ENCODE measurements at places on chromosomes 7 and 10.

- DNase-seq = no peak
Measured at GRCh38 chr7:144436500-144436899, 33.0 kb upstream of the NOBOX start.

DNA sequence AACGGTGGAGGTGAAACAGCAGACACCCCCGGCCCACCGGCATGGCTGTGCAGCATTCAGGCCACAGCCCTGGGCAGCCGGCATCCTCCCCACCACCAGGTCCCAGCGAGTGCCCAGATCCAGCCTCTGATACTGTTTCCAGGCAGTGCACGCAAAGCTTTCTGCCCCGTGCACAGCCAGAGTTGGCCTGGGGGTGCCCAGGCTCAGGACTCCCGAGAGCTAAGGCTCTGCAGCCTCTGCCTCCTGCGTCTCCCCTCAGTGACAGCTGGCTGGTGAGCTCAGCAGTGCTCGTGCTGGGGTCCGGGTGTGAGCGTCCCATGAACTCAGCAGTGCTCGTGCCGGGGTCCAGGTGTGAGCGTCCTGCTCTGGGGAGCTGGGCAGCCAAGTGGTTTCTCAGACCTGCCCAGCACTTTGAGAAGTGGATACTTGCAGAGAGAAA lies 65.4 kb downstream of the CFAP46 start:
- DNase-seq = no peak

DNA sequence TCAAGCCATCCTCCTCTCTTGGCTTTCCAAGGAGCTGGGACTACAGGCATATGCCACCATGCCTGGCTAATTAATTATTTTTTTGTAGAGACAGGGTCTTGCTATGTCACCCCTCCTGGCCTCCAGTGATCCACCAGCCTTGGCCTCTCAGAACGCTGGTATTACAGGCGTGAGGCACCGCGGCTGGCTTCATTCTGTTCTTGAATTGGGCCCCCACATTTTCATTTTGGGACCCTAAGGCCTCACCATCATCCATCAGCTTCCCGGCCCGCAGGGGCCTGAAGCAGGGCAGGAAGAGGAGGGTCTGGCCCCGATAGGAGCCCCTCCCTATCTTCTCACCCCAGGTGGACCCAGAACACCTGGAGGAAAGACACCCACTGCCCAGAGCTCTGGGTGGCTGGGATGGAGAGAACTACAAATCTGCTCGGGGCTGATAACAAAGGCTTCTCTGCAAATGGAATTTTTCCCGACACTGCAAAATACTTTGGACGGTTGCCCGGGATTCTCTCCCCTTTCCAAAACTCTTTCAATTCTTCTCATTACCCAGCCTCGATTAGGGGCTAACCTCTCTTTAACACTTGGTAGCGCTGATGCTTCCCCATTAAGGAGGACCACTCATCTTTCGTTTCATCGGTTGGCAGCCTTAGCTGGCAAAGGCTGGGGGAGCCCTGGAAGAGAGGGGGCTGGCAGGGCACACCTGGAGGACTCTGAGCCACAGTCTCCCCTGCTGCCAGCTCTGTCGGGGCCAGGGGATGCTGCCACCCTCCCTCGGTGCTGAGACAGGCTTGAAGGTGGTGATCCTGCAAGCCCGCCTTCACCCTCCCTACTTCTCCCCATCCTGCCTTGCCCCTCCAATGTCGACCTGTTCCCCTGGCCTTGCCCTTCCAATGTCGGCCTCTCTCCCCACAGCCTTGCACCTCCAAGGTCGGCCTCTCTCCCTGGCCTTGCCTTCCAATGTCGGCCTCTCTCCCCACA lies 81.0 kb upstream of the GNA12 start:
- no peak for DNase-seq

GRCh38 chr10:110404825-110405224 lies 92.9 kb upstream of the DUSP5 start:
- no peak for DNase-seq

DNA sequence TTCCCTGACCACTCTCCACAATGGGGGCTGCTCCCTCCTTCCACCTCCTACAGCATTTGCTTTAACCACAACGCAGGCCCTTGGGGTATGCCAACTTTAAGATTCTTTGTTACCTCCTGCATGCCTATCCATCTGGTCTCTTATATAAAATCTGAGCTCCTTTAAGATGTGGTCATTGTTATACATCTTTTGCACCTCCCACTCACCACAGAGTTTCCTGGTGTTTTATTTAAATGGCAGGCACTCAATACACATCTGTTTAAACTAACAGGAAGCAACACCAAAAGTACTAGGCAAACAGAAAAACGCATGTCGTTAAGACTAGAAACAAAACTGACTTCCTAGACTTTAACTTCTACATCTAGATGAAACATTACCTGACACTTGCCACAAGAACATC lies 36.3 kb downstream of the SLC25A13 start:
- no peak for DNase-seq

GRCh38 chr10:787933-788651 lies 98.6 kb upstream of the DIP2C start:
- DNase-seq = no peak

GRCh38 chr10:82228701-82229100 lies 353.7 kb downstream of the NRG3 start:
- no peak for DNase-seq

DNA sequence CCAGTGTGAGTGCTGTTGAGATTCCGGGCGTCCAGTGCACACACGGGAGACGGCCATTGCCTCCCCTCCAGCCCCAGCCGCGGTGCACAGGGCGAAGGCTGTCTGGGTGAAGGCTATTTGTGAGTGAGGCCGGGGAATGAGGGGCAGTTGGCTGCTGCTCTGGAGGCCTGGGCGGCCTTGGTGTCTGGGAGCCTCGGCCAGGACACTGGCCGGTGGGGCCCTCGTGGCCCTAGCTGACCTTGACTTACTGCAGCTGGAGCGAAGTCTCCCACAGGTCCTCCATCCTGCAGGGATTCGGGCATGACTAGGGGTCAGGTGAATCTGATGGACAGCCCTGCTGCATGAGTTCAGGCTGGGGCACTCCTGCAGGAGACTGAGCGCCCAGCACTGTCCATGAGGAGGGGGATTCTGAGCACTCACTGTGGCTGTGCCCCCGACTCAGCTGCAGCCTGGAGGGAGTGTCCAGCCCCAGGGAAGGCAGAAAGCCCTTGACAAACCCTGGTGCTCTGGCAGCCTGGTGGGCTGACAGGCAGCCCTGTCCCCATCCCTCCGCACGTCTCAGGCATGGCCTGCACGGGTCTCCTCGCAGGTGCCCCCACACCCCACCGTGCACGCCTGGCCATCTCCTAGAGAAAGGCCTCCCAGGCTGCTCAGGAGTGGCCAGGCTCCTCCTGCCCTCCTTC lies 52.7 kb upstream of the FAM20C start:
- no peak for DNase-seq

- DNase-seq = no peak
Measured at GRCh38 chr10:7700577-7701125, 2.5 kb upstream of the ITIH2 start.

GRCh38 chr7:70017357-70017756 lies 419.1 kb downstream of the AUTS2 start:
- DNase-seq = no peak

- DNase-seq = no peak
Measured at GRCh38 chr10:17729630-17730029, 22.4 kb upstream of the TMEM236 start.

DNA sequence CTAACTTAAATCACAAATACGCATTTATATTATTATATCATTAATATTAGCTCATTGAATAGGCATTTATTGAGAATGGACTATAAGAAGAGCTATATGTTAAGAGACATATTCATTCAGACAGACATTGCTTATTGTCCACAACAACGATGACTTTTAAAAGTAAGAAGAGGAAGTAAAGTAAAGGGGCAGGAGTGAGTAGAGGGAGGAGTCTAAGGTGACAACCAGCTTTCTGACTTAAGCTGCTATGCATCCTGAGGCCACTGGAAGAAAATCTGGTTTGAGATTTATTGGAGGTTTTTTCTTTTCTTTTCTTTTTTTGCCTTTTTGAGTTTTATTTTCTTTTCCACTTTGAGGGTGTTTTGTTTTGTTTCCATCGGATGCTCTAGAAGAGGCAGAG lies 723.5 kb downstream of the GRM8 start:
- no peak for DNase-seq

DNA sequence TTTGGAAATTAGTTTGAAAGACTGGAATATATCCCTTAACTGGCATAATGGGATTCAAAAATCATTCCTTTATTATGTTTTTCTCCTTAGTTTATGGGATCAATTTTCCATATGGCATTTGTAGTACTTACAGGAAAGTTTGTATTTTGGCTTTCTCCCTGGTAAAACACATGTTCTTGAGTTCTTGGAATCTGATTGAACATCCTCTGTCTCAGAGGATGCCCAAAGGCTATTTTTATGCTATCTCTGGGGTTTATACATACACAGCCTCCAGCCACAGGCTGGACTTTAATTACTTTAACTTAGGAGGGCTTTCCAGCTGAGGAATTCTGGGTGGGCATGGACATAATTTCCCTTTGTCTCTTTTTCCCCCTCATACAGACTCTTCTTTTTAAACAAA lies 236.4 kb downstream of the HGF start:
- no peak for DNase-seq

DNA sequence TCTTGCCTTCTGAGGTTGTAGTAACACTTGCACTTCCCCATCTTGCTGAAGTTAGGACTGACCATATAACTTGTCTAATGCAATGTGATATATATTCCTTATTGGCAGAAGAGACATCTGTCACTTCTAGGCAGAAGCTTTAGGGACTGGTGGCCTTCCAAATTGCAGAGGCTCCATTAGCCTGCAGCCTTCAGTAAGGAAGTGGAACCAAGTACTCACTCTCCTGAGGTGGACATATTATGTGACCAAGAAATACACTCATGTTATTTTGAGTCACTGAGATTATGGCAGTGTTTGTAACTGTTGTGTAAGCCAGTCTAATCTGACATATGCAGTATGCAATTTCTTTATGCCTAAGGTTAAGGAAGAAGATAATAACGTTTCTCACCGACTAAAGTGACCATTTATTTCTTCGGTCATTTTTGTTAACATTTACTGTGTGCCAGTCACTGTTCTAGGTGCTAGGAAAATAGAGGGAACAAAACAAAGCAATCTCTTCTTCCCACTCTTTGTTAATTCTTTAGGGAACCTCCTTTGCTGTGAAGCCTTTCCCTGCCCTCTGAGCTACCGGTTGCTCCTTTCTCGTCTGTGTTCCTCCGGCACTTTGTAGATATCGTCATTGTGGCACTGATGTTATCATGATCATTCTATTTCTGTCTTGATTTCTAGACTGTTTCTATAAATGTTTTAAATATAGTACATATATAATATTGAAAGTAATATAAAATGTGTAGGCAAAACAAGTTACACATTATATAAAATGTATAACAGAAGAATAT lies 52.9 kb upstream of the HBP1 start:
- no peak for DNase-seq

DNA sequence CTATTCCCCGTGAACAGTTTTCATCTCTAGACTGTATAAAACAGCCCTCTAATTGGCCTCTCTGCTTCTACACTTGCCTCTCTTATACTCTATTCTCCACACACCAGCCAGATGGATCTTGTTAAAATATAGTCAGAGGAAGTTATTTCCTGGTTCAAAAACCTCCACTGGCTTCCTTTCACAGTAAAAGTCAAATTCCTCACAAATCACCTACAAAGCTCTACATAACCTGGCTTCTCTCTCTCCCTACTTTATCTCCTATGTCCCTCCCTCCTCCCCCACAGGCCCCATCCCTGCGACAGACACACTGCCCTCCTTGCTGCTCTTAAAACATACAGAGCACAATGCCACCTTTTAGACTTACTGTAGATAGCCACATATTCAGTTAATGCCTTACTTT lies 60.1 kb downstream of the TPK1 start:
- DNase-seq = no peak

DNA sequence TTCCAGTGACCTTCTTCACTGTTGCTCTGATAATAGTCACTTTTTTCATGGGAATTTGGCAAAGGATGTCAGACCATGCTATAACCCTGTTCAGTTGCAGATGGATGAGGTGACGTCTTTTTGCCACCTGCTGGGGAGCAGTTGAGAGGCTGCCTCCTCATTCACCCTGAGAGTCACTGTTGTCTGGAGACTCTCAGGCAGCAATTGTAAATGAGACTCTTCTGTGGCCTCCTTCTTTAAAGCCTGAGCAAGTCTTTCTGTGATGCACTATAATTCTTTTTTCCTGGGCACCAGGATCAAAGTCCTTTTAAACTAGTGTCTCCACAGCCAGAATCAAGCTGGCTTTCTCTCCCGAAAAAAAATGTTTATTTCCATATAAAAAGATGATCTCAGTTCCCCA lies 345.1 kb downstream of the ARL4A start:
- DNase-seq = no peak

DNA sequence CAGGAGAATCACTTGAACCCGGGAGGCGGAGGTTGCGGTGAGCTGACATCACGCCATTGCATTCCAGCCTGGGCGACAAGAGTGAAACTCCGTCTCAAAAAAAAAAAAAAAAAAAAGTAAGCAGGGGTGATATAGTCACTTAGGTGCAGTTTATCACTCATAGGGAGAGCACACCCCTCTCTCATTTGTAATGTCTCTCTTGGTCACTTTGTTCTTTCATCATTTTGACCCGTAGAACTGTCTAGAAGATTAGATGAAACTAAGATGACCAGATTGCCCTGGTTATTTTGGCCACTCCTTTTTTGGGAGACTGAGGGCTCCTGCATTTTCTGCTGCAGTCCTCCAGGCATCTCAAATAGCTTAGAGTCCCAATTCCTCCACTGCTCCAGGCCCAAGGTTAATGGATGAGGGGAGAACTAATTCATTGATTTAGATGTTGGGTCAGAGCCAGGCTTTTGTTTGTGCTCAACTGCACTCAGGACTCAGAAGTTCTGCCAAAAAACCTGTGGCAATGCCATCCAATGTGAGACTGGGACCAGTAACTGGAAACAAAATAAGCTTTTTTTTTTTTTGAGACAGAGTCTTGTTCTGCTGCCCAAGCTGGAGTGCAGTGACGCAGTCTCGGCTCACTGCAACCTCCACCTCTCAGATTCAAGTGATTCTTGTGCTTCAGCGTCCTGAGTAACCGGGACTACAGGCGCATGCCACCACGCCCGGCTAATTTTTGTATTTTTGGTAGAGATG lies 50.0 kb upstream of the CAMK1D start:
- DNase-seq = no peak

DNA sequence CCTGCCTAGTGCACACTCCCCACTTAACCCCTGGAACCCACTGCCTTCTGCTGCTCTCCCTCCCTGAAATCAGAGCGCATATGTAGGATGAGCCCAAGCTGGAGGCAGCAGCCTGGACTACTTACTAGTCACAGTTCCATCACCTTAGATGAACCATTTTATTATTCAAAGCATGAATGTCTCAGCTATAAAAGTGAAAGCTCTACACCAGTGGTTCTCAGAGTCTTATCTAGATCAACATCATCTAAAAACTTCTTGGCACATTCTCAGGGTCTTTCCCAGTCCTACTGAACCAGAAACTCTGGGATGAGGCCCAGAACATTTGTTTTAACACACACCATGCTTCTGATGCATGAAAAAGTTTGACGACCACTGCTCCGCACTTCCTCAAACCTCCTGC lies 100.3 kb upstream of the ANK3 start:
- no peak for DNase-seq

DNA sequence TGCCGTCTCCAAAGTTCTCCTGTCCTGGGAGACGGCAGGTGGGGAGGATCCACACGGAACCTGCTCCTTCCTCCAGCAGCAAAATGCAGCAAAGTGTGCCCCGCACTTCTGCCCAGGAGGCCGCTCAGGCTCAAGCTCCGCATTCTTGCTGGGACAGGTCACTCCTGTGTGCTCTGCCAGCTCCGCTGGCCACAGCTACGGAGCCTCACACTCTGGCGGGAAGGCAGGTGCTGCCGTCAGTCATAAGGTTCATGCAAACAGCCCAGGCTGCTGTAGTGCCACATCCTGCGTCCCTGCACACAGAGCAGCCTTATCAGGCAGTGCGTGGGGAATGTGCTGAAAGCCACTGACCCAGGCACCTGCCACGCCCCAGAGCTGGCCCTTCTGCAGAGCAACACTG lies 22.4 kb downstream of the ADGRA1 start:
- no peak for DNase-seq
